Heart left ventricle (tissue), 16 donors: ENCODE measurements at places on chromosomes 13 and 19. TPM values are rescaled to one million over a fixed set of nuclear protein-coding genes. Genes with fewer than 3 reads are reported as not detected.

- DNase-seq, result no peak
Observed at GRCh38 chr13:24135674-24136300, 24.7 kb upstream of the SPATA13 start.

GRCh38 chr13:46355901-46356590 lies 31.0 kb downstream of the RUBCNL start:
- DNase-seq, result no peak

Gene GARIN5A
- 1.6 TPM for total RNA-seq

Gene ZNF723
- not detected for total RNA-seq
